ENCODE measurements at places on chromosomes 2 and 18. TPM values are rescaled to one million over a fixed set of nuclear protein-coding genes. Genes with fewer than 3 reads are reported as not detected.

The ACKR3 gene
- total RNA-seq: 44.9 TPM

The GAL3ST2 gene
- total RNA-seq: 0.18 TPM

The GALNT3 gene
- 0.71 TPM for total RNA-seq

The VWA3B gene
- 0.09 TPM for total RNA-seq

The CYP26B1 gene
- total RNA-seq: 0.14 TPM

The CHRNG gene
- total RNA-seq: not detected

The ABCB11 gene
- not detected for total RNA-seq

The ZBTB14 gene
- total RNA-seq: 7.8 TPM

The PAIP2B gene
- 0.85 TPM for total RNA-seq

The DPYSL5 gene
- total RNA-seq: not detected

The ARHGEF33 gene
- total RNA-seq: 0.74 TPM

All from smooth muscle cell of bladder (primary cell).